ENCODE measurements at places on chromosomes 13 and 19.
A peak's percentile ranks its signal among the peaks of the same experiment; 100 is the strongest.

- DNase-seq: peak; percentile 8
Observed at GRCh38 chr13:109509154-109509900, 277.1 kb downstream of the IRS2 start.

GRCh38 chr19:33497131-33497777, 24.3 kb downstream of the PEPD start:
- DNase-seq: no peak

DNA sequence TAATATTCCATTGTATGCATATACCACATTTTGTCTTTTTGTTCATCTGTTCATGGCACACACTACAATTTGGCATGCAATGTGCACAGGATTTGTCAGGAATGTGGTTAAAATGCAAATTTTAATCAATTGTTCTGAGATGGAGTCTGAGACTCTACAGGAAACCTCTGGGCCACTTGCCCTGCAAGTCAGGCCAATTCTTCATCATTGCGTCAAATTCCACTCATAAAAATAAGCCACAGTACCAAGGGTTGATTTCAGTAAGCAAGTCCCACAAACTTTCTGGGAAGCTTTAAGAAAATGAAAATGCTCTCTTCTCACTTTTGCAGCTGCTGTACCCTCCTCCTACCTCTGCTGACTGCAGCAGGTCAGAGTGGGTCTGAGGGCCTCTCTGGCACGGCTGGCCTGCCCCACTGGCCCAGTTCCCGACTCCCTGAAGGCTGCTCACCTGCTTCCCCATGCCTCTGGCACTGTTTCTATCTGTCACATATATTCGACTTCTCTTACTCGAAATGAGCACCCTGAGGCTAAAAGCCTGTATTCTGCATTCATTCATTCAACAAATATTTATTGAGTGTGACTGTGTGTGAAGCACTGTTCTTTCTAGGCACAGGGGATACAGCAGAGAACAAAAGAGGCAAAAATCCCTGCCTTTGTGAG, 83.8 kb upstream of the WASF3 start:
- DNase-seq: no peak

- DNase-seq: no peak
Observed at GRCh38 chr13:99496184-99497142, 4.8 kb upstream of the TM9SF2 start.

DNA sequence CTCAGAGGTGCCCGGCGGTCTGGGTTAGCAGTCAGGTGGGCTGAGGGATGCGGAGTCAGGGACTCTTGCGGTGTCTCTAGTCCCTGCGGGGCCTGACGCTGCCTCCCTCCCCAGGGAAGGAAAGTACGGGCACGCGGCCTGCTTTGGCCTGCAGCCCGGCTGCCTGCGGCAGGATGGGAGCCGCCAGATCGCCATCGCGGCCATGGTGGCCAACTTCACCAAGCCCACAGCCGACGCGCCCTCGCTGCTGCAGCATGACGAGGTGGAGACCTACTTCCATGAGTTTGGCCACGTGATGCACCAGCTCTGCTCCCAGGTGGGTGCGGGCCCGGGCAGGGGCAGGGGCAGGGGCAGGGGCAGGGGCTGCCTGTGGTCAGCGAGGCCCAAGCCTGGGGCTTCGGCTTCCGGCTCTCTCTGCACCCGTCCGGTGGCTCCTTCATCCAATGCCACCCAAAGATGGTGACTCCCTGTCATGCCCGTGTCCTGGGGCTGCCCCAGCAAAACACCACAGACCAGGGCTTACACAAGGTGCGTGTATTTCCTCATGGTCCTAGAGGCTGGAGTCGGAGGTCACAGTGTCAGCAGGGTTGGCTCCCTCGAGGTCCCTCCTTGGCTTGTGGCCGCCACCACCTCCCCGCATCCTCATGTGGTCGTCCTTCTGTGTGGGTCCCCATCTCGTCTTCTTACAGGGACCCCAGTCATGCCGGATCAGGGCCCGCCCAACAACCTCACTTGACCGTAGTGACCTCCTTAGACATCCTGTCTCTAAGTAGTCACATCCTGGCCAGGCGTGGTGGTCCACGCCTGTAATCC, 11.3 kb upstream of the ZNF554 start:
- DNase-seq: no peak

GRCh38 chr19:52896431-52897137, 851 bp downstream of the ZNF320 start:
- no peak for DNase-seq

DNA sequence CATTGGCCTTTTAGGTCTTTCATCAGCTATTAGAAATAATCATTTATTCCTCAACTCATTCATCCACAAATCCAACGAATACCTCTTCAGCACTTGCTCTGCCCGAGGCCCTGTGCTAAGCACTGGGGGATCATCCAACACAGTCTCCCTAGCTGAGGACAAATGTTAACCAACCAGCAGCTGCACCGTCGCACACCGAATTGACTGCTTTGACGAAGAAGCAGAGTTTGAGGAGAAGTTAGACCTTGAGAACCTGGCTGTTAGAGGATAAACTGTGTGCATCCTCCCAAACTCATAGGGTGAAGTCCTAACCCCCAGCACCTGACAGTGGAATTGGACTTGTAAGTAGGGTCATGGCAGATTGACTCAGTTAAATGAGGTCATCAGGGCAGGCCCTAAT, 170.9 kb downstream of the USP12 start:
- DNase-seq: no peak

DNA sequence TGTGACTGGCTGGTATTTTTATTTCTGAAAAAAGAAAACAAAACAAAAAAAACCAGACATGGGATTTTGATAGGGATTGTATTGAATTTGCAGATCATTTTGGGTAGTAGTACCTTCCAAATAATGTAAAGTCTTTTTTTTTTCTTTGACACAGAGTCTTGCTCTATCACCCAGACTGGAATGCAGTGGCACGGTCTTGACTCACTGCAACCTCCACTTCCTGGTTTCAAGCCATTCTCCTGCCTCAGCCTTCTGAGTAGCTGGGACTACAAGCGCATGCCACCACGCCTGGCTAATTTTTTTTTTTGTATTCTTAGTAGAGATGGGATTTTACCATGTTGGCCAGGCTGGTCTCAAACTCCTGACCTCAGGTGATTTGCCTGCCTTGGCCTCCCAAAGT, 4.2 kb downstream of the ZNF101 start:
- no peak for DNase-seq

DNA sequence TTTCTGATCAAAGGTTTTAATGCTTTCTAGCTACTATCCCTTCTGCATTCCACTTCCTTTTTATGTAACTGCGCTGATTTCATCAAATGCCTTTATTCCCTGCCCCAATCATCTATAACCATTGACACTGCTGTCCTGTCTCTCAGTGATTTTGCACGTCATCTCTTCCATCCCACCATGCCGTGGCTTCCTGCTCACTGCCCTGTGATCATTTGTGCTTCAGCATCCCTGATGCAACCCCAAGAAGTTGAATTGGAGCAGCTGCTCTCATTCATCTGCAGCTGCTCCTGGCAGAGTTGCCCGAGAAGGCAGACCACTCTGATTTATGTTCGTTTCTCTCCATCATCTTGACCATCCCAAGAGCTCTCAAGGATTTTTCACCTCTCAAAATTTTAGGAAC, 112.4 kb downstream of the HS6ST3 start:
- DNase-seq: no peak

- no peak for DNase-seq
Observed at GRCh38 chr13:24083141-24083540, 77.4 kb upstream of the SPATA13 start.

- no peak for DNase-seq
Observed at GRCh38 chr19:19540715-19541515, 2.9 kb downstream of the CILP2 start.

GRCh38 chr19:30066781-30067759, 125.0 kb downstream of the URI1 start:
- DNase-seq: no peak

DNA sequence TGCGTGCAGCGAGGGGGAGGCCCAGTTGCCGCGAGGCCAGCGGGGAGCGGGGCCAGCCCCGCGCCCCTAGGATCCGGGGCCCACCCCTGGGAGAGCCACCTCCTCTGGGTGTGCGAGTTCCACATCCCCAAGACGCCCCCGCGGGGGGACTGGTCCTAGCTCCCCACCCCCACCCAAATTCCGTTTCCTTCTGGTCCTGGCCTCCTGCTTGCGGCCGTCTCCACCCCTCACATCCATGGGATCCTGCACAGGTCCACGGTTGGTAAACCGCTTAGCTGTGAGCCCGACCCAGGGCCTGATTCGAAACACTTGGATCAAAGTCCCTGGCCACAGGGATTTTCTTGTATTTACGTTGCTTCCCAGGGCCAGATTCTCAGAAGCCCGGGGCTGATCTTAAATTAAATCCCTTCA, 324 bp upstream of the FBXO17 start:
- DNase-seq: no peak

DNA sequence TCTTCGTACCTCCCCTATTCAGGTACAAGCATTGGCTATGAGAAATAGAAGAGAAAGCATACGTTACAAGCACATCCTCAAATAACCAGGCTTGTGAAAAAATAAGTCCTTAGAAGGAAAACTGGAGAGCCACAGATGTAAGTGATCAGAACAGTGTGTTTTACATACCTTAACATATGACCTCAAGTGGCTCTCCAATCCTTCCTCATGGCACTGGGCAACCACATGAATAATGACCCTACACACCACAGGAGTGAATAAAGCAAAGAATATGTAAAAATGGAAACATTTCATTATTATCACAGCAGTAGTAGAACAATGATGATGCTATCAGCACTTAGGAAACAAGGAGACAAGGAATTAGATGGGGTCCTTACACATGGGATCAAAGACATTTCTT, 96.5 kb downstream of the DOCK9 start:
- DNase-seq: no peak

- DNase-seq: no peak
Observed at GRCh38 chr19:35013041-35013819, 13.1 kb downstream of the GRAMD1A start.
